ENCODE measurements at places on chromosomes 7 and 10. TPM values are rescaled to one million over a fixed set of nuclear protein-coding genes. Genes with fewer than 3 reads are reported as not detected.

Gene CLDN15
- total RNA-seq = 16.4 TPM

Gene CAV2
- total RNA-seq = not detected

Gene EEF1AKMT2
- 21.4 TPM for total RNA-seq

GRCh38 chr7:100789055-100789454 lies 38.3 kb downstream of the EPHB4 start:
- peaks cover 4% of the 10 kb centered on the region for H3K27me3 ChIP-seq
- no peak for DNase-seq
- H3K4me1 ChIP-seq = peaks cover 5% of the 10 kb centered on the region
- no peak overlapping the region for H3K4me3 ChIP-seq
- no peak overlapping the region for H3K27ac ChIP-seq
- H3K36me3 ChIP-seq = no peaks in the 10 kb centered on the region

DNA sequence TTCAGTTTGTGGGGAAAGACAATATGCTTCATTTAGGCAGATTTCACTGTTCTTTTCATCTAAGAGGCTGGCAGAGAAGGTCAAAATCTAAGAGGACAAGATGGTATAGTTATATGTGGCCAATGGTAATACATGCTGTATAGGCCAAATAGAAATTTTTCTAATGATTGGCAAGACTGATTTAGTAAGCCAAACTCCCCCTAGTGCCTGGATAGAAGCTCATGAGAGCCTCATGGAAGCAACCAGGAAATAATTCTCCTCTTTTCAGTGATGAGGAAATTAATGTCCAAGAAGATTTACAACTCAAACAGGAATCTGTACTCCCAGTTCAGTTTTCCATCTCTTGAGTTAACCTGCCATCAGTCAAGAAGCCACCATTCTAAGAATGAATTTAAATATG lies 253.6 kb upstream of the PHF14 start:
- H3K36me3 ChIP-seq = no peaks in the 10 kb centered on the region
- DNase-seq = no peak
- H3K27ac ChIP-seq = no peak overlapping the region
- no peaks in the 10 kb centered on the region for H3K27me3 ChIP-seq
- no peak overlapping the region for H3K4me3 ChIP-seq
- H3K4me1 ChIP-seq = no peaks in the 10 kb centered on the region
